ENCODE measurements at places on chromosomes 3 and 15.

GRCh38 chr3:123479891-123480290 is 31.0 kb upstream of the ADCY5 start:
- DNase-seq, result no peak

DNA sequence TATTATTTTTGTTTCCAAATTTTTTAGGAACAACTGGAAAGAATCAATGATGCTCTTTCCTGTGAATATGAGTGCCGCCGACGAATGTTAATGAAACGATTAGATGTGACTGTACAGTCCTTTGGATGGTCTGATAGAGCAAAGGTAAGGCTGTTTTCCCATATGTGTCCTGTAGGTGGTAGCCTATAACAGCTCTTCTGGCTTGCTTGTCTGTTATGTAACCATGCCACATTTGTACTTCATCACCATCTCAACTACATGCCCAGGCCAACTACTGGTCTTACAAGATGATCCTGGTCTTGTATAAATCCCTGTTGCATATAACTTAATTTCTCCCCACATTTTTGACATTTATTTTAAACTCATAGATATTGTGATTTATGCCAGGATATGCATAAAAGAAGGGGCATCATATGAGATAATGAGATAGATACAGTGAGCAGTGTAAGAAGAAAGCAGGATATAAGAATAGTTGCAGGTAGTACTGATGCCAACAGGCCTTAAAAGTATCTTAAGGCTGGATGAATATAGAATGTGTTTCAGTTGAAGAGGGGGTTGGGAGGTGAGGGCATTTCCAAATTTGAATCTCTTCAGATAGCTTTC is 20.3 kb downstream of the FAM98B start:
- peak; percentile 30 for DNase-seq

DNA sequence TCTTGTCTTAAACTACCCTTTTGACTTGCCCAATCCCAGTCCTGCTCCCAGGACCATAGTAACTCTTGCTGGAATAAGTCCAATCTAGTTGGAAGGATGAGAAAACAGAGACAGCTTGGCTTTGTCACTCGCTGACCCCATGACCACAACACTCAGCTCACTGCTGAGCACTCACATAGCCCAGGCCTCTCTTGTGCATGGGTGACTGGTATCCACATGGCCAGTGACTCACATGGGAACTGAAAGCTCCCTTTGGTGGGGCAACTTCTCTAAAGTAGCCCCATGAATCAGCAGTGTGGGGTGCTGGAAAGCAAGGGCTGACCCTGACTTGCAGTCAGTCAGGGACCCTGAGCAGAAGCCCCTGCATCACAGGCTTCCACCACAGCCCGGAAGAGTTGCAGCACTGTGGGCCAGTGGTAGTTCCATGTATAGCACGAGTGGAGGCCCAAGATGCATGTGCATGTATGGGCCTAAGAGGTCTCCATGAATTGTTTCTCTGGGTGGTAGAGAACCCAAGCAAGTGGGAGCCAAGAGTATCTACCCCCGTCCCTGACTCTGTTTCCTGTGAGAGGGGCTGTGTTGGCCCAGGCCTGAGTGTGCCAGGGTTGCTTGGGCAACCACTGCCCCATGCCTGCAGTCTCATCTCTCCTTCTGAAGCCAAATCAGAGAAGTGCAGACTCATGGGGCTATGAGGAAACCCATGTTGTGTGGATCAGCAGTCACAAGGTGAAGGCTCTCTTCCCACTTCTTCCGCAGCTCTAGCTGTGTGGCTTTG is 62.1 kb upstream of the XCR1 start:
- peak; percentile 51 for DNase-seq

- no peak for DNase-seq
Measured at GRCh38 chr15:70035051-70035718, 62.5 kb downstream of the TLE3 start.

DNA sequence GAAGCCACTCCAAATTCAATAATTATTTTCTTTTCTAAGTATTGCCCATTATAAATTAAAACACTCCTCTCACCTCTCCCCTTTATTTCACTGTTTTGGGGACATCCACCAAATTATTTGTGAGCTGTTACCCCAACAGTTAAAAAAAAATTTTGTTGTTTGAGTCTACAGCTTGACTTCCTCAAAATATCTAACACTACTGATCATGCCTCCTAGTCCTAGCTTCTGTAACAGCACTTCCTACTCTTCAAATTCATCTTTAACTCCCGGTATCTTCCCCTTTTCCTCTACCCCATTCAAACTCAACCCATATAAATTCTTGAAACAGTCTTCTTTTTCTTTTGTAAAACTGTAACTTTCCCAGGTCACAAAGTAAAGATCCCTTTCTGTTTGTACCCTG is 15.9 kb downstream of the PARL start:
- no peak for DNase-seq

DNA sequence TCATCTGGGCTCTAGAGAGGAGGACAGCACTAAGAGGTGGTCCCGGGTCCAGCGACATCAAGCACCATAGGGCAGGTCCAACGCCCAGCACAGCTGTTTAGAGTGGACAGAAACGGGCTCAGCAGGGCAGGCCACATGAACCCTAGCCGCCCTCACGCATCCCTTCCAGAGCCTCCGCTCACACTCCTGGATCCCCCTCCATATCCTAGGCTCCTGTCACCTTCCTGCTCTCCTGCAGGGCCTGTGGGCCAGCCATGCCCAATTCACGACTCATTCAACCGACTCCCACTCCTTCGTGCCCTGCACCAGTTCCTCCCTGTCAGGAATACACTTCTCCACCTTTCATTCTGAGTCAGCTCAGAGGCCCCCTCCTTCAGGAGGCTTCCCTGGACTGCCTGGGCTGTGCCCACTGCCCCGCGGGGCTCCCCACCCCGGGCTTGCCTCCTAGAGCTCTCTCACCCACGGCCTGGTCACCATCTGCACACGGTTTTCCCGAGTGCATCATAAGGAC is 90.2 kb downstream of the LINGO1 start:
- DNase-seq, result peak; percentile 15

DNA sequence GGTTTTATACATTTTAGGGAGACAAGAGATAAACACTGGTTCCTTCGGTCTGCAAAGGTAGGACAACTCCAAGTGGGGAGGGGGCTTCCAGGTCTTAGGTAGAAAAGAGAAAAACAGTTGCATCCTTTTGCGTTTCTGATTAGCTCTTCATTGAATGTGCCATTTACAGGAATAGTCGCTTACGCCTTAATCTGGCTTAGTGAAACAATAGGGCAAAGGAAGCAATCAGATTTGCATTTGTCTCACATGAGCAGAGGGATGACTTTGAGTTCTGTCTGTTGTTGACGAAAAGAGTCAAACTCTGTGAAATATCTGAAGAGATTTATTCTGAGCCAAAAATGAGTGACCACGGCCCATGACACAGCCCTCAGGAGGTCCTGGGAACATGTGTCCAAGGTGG is 166.0 kb upstream of the ATP10A start:
- no peak for DNase-seq

DNA sequence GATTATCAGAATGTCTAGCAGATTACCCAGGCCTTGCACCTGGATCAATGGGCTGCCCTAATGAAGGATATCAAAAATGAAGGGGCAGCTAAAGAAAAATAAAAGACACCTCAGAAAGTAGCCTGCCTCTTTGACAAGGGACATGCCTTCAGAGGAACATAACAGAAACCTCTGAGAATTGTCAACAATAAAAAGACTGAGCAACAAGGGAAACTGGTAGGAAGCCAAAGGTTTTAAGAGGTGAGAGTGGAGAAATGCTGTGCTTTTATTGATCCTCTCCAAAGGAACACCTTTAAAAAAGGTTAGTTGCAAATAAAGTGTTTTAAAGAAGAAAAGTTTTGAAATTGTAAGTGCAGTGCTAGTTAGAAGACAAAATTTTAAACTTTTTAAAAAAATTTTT is 187.8 kb upstream of the TTC14 start:
- no peak for DNase-seq

DNA sequence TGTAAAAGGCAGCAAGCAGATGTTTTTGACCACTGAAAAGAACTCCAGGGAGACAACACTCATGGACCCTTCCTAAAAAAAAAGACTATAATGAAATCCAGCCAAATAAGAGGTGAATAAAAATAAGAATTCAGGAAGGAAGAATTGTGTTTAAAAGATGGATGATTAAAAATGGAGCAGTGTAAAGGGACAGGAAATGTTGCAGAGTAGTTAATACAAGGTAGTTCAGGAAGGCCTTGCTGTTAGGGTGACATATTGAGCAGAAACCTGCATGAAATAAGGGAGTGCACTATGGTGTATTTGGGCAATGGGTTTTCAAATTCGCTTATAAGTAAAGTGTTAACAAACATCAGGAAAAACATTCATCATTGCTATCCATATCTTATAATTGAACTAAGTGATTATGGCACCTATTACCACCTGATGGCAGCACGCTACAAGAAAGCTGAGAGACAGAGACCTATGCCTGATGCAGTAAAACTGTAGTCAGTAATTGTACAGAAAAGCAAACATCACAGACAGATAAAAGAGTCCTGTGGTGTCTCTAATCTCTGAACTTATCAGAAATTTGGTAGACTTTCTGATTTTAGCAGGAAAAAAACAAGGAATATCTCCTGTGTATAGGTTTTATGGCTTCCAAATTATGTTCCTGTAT is 5.8 kb upstream of the DBR1 start:
- peak; percentile 61 for DNase-seq

GRCh38 chr3:54983266-54984099 is 55.6 kb upstream of the LRTM1 start:
- DNase-seq, result no peak

Measured in activated CD4-positive, alpha-beta T cell treated with anti-CD3 and anti-CD28 coated beads for 36 hours (primary cell).